Anterior cingulate cortex (tissue), 58 donors: ENCODE measurements at places on chromosomes 6 and 20.

GRCh38 chr20:13219327-13220193, 1.5 kb upstream of the ISM1 start:
- no peak for DNase-seq

DNA sequence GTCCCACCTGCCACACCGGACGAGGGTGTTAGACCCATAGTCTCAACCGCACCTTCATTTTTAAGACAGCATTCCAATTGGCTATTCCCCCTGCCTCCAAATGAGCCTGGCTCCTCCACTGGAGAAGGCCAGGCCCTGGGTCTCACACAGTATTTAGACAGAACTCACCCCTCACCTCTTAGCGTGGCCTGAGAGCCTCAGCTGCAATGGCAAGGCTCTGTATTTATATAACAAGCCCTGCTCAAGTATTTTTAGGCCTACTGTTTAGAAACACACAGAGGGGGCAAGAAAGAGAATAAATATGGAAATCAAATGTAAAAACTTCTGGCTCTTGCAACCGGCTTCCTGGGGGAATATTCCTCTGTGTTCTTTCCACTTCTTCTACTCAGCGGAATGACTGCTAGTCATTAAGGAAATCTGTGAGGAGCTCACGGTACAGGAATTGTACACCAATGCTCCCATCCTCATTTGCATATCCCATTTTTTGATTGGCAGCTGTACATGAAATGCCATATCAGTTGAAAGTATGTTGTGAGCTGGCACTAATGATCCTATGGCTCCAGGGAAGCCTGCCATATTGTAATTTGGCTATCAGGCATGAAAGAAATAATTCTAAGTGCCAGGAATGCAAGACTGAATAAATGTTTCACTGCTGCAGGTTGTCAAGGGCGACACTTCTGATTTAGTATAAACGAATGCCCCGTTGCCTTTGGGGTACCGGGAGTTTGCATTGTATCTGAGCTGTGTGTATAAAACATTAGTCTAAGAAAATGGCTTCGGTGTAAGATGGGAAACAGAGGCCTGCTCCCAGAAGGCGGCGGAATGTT, 207.5 kb downstream of the ZNF217 start:
- DNase-seq = no peak

GRCh38 chr20:62408640-62409039, 1.6 kb upstream of the CABLES2 start:
- DNase-seq = no peak

- no peak for DNase-seq
Measured at GRCh38 chr20:49808753-49809152, 3.9 kb upstream of the SLC9A8 start.

- DNase-seq = no peak
Measured at GRCh38 chr6:149925253-149925973, 2.5 kb upstream of the RAET1G start.

GRCh38 chr20:62624325-62624690, 18.0 kb upstream of the SLCO4A1 start:
- DNase-seq = no peak
